Mammary microvascular endothelial cell (primary cell): ENCODE measurements at places on chromosomes 4 and X. TPM values are rescaled to one million over a fixed set of nuclear protein-coding genes. Genes with fewer than 3 reads are reported as not detected.

SPATA18 gene
- total RNA-seq, result 6.8 and 11.3 TPM in 2 replicates

TMEM255A gene
- not detected in 2 replicates for total RNA-seq

G3BP2 gene
- total RNA-seq, result 104 and 136 TPM in 2 replicates

GUCY1A1 gene
- total RNA-seq, result 0.67 and 1.3 TPM in 2 replicates

GAGE12J gene
- total RNA-seq, result not detected in 2 replicates

COL4A5 gene
- total RNA-seq, result 8.1 and 18.1 TPM in 2 replicates
